ENCODE measurements at places on chromosomes 7 and 10. TPM values are rescaled to one million over a fixed set of nuclear protein-coding genes. Genes with fewer than 3 reads are reported as not detected.

Gene ELAPOR2
- 41.9 TPM for total RNA-seq

Gene PRKAR2B
- 76.4 TPM for total RNA-seq

Gene MUC12
- total RNA-seq: 0.18 TPM

Gene COL13A1
- total RNA-seq: 8.3 TPM

Gene BRAF
- 94.5 TPM for total RNA-seq
